Stimulated activated CD4-positive, alpha-beta T cell treated with anti-CD3 and anti-CD28 coated beads, Interleukin-1b, Interleukin-23, amount 100 ng/mL, for 1 hour (primary cell): ENCODE measurements at places on chromosomes 4 and X.

DNA sequence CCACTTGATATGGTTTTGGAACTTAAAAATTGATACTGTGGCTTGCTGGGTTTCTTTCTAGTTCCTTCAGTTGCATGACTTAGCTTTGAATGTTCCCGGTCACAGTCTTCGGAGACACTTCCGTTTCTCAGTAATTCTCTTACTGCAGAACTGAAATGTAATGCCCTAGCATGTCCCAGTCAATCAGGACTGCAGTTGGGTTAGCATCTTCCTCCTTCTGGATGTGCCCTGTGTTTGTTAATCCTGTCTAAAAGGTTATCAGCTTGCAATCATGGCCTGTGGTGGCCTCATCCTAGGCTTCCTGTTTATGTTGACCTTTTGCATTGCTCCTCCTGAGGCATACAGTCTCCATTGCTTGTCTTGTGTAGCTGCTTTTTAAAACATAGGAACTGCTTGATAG is 275.9 kb downstream of the ARHGAP10 start:
- DNase-seq = no peak

GRCh38 chr4:107018344-107018735 is 17.8 kb downstream of the DKK2 start:
- no peak for DNase-seq

DNA sequence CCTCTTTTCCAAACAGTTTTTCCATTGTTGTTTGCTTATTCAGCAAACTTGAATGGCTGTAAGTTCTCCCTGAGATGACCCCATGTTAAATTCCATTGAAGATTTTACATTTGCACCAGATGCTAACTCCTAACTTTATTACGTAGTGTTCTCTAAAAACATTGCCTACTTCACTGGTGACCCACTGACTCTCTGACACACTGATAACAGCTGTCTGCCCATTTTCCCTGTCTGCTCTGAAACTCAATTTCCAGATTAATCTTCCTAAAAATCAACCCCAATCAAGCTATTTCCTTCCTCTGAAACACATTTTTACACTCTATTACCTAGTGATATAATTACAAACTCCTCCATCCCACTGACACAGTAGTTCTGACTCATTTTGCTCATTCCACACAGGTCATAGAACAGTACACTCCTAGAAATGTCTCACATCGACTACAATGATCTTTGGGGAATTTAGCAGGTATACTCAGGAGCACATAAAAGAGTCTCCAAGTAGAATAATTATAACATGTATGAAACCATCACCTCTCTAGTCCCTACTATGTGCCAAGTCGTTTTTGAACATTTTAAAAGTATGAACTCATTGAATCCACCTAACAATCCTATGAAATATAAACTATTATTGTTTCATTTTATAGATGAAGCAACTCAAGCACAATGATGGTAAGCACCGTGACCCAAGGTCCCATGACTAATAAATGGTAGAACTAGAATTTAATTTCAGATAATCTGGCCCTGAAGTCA is 210.9 kb downstream of the SLIT2 start:
- DNase-seq = no peak

DNA sequence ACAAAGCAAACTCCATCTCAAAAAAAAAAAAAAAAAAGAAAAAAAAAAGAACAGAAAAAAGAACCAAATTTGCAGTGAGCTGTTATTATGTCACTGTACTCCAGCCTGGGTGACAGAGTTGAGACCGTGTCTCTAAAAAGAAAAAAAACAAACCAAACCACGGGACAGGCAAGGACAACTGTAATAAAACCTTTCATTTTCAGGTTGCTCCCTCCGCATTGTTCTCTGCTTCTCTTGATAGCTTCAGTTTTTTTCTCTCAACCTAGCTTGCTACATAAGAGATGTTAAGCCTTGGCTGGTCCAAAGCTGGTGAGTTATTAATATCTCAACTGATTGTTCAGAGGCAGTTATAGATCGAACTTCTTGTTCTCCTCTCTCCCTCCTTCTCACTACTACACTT is 23.1 kb upstream of the ELF2 start:
- DNase-seq = no peak

DNA sequence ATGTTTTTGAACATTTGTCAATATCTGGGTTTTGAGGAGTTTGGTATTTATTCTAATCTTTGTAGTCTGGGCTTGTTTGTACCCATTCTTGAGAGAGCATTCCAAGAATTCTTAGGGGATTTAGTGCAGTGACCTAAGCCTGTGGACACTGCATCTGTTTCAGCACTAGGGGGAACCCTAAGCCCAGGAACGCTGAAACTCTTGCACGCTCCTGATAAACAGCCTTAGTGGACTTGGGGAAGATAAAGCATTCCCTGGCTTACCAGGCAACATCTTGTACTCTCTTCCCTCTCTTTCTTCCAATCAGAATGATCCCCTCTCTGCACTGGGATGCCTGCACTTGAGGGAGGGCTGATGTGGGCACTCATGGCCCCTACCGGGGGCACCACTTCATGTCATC is 654.9 kb upstream of the HTR2C start:
- no peak for DNase-seq

GRCh38 chrX:13263560-13264251 is 56.1 kb downstream of the ATXN3L start:
- DNase-seq = no peak

DNA sequence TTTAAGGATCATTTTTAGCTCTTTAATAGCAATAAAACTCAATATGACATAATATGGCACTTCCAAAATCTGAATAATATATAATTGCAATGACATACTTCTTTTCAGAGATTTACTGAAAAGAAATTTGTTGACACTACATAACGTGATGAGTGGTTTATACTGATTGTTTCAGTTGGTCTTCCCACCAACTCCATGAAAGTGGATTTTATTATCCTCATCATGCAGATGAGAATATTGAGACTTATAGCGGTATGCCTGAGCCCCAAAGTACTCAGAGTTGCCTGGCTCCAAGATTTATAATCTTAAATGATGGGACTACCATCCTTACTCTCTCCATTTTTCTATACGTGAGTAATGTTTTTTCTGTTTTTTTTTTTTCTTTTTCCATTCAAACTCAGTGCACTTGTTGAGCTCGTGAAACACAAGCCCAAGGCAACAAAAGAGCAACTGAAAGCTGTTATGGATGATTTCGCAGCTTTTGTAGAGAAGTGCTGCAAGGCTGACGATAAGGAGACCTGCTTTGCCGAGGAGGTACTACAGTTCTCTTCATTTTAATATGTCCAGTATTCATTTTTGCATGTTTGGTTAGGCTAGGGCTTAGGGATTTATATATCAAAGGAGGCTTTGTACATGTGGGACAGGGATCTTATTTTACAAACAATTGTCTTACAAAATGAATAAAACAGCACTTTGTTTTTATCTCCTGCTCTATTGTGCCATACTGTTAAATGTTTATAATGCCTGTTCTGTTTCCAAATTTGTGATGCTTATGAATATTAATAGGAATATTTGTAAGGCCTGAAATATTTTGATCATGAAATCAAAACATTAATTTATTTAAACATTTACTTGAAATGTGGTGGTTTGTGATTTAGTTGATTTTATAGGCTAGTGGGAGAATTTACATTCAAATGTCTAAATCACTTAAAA is 15.3 kb downstream of the ALB start:
- no peak for DNase-seq

GRCh38 chrX:39356119-39356807 is 555.0 kb downstream of the MID1IP1 start:
- no peak for DNase-seq

- no peak for DNase-seq
Measured at GRCh38 chrX:115719171-115719570, 158.2 kb downstream of the PLS3 start.

- no peak for DNase-seq
Measured at GRCh38 chr4:24226023-24226422, 336.2 kb upstream of the PPARGC1A start.

DNA sequence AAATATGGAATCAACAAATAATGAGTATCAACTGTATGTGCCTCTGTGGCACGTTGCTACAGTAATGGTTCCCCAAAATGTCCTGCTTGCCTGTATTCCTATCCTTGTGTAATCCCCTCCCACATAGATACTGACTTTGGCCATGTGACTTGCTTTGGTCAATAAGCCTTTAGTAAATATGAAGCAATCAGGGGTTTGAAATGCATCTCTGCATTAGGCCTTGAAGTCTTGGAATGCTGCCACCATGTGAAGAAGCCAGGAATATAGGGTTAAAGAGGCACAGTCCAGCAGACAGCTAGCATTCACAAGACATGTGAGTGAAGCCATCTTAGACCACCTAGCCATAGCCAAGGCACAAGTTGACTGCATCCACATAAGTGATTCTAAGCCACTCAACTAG is 190.9 kb downstream of the GABRB1 start:
- DNase-seq = no peak

DNA sequence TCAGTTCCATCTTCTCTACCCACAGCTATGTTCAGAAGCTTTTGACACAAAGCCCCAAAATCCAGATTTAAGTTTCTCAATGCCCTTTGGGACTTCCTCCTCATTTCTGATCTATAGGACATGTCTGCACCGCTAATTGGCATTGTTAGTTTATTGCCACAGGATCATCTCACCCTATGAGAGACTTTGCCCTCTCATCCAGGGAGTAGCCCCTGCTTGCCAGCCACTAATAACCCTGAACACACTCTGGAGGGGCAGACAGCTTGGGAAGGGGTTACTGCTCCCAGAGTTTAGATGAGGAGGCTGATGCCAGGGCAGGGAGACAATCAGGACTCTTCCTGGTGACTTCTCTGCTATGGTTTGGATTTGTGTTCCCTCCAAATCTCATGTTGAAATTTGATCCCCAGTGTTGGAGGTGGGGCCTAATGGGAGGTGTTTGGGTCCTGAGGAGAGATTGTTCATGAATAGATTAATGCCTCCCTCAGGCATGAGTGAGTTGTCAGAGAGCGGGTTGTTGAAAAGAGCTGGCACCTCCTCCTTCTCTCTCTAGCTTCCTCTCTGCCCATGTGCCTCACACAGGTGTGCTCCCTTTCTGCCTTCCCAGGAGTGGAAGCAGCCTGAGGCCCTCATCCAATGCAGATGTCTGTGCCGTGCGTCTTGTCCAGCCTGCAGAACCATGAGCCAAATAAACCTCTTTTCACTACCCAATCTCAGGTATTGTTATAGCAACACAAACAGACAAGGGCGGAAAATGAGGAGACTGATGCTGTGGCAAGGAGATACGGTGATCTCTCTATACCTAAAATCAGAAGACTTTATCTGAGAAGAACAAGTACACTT is 3.6 kb upstream of the SCARB2 start:
- no peak for DNase-seq

DNA sequence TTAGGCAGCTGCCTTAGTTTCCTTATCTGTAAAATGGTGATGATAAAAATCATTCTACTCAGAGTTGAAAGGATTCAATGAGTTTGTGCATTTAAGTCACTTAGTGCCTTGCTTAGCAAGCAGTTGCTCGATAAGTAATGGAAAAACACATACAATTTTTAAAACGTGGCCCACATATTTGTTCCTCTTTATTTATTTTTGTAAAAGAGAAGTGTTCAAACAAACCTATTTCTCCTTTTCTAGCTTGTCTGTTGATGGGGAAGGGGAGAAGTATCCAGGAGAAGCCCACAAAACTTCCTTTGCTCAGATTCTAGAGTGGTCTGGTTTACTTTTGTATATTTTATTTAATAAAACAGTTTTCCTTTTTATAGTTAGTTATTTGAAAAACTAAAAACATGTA is 3.3 kb upstream of the HPGDS start:
- DNase-seq = no peak

GRCh38 chr4:146522869-146523205 is 1.1 kb upstream of the SLC10A7 start:
- DNase-seq = no peak

DNA sequence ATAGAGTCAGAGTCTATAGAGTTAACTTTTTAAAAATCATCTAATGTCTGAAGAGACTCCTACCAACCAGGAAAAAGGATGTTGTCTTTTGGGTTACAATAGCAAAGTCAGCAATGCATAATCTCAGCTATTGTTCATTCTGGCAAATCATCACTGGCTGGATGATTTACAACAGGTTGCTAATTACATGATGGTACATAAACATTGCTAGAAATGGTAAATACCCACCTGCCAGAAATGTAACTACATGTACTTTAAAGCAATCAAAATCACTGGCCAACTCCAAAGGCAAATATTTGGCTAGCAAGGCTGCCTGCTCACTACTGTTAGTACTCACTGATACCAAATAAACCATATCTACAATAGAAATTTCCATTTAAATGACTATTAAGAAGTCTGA is 91.1 kb downstream of the PPP3CA start:
- DNase-seq = no peak

GRCh38 chr4:15658781-15659180 is 3.6 kb upstream of the FBXL5 start:
- DNase-seq = no peak

- DNase-seq = no peak
Measured at GRCh38 chr4:88744609-88745008, 47.0 kb upstream of the NAP1L5 start.

DNA sequence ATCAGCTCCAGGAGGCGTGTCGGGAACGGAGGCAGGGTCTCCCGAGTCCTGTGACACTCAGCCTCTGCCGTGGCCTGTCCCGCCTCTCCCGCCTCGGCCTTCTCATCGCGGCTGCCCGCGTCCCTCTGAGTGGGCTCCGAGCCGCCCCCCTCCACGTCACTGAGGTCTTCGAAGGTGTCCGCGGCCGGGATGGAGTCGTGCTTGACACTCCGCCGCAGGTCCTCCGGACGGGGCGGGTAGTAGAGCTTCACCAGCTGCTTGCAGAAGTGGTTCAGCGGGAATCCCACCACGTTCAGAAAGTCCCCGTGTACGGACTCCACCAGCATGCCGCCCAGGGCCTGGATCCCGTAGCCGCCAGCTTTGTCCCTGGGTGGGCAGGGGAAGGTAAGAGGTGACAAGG is 25.0 kb downstream of the ASMTL start:
- DNase-seq = no peak

DNA sequence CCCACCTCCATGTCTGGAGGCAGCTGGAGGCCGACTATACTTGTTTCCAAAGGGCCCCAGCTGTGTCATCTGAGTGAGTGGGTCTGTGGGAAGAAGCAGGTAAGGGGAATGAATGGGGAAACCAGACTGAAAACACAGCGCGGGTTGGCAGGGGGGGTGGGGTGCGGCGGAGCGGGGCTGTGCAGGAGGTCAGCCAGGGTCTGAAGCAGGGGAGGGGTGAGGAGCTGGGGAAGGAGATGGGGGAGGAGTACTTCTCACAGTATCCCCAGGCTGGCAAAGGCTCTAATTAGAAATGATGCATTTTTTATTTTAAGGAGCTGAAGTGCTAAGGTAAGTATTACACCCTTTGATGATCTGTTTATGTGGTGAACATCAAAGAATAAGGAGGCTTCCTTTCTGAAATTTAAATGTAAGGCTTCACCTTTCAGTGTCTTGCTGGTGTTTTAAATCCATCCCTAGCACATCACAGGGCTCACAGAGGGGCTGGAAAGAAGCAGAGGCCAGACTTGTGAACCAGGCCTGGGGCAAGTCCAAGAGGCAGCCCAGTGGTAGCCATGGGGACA is 37.5 kb downstream of the SMIM20 start:
- no peak for DNase-seq

DNA sequence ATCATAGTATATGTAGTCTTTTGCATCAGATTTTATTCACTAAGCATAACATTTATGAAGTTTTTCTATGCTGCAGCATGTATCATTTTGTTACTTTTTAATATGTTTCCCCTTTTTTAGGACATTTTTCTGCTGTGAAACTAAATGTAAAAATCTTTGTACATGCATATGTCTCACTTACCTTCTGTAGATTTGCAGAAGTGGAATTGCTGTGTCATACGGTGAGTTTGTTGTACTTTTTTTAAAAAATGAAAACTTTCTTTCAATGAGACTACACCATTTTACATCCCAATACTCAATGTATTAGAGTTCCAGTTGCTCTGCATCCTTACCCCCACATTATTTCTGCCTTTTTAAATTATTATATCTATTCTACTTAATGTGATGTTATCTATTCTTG is 868.9 kb downstream of the PDHA2 start:
- no peak for DNase-seq
